ENCODE measurements at places on chromosomes 2 and 18. TPM values are rescaled to one million over a fixed set of nuclear protein-coding genes. Genes with fewer than 3 reads are reported as not detected.

The CARF gene
- total RNA-seq = 3.3 TPM

The ANKRD44 gene
- total RNA-seq = 1.7 TPM

The ZNF2 gene
- total RNA-seq = 3.4 TPM

The INPP5D gene
- total RNA-seq = 8.3 TPM

The APOB gene
- 0.62 TPM for total RNA-seq

The MARCO gene
- total RNA-seq = not detected

The RAX gene
- 0.03 TPM for total RNA-seq

The PCARE gene
- total RNA-seq = not detected

The CROCC2 gene
- not detected for total RNA-seq

The TUBA3E gene
- 0.66 TPM for total RNA-seq

The PDE11A gene
- 1.7 TPM for total RNA-seq

Measured in GM23338 (cell line).